ENCODE measurements at places on chromosomes 1 and 21. TPM values are rescaled to one million over a fixed set of nuclear protein-coding genes. Genes with fewer than 3 reads are reported as not detected.

- DNase-seq, result no peak
Observed at GRCh38 chr1:54136269-54136896, 16.4 kb downstream of the CDCP2 start.

GRCh38 chr1:192811594-192812239, 2.9 kb downstream of the RGS2 start:
- no peak for DNase-seq

DNA sequence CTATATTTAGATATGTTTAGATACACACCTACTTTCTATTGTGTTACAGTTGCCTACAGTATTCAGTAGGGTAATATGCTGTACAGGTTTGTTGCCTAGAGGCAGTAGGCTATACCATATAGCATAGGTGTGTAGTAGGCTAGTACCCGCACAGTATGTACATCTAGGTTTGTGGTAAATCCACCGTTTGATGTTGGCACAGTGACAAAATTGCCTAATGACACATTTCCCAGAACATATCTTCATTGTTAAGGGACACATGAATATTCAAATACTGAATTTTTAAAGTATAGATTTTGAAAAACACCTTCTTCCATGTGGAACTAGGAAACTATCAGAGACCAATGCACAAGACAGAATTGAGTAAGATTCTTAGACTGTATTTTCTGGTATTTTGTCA, 22.6 kb upstream of the PDC start:
- no peak for DNase-seq

- DNase-seq, result no peak
Observed at GRCh38 chr1:234956821-234957329, 171.8 kb downstream of the TOMM20 start.

DNA sequence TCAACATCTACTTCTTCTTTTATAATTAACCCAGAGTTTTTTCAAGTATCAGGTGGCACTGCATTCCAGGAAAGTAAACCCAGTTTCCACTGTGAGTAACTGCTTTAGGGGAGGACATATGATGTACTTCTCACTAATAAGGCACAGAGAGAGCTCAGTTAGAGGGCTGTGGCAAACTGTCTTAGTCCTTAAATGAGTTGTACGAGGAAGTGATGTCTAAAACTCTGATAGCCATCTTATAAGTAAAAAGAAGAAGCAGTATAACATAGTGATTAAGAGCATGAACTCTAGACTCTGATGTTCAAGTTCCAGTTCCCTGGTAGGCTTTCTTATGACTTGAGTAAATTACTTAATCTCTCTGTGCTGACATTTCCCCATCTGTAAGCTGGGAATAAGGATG, 58.7 kb upstream of the PTGS2 start:
- DNase-seq, result no peak

GRCh38 chr1:32894019-32894600, 7.1 kb downstream of the TMEM54 start:
- no peak for DNase-seq

DNA sequence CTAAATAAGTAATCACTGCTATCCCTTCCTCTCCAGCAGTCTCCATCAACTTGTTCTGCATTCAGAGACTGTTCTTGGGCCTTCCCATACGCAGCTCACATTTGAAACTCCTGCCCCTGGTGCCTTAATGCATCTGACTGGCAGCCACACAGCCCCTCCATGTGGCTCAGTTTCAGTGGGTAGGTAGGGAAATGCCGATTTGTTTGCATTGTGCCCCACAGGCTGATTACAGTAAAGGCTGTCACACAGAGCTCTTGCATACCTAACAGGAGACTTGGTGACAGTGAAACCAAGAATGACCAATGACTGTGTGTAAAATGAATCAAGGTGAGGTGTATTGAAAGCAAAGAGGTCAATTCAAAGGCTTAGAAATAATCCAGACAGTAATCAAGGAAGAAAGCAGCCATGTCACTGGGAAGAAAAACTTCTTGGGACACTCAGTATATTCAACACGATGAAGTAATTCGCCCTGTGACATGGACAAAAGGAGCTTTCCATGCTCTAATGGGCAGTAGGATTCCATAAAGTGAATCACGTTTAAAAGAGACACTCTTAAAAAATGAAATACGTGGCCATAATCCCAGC, 12.7 kb upstream of the B3GALNT2 start:
- no peak for DNase-seq

Gene VTCN1
- not detected for total RNA-seq

Gene GMEB1
- total RNA-seq, result 26.7 TPM

All from naive thymus-derived CD4-positive, alpha-beta T cell (primary cell).